Endothelial cell (in vitro differentiated cells): ENCODE measurements at places on chromosomes 2 and 18. TPM values are rescaled to one million over a fixed set of nuclear protein-coding genes. Genes with fewer than 3 reads are reported as not detected.

DNA sequence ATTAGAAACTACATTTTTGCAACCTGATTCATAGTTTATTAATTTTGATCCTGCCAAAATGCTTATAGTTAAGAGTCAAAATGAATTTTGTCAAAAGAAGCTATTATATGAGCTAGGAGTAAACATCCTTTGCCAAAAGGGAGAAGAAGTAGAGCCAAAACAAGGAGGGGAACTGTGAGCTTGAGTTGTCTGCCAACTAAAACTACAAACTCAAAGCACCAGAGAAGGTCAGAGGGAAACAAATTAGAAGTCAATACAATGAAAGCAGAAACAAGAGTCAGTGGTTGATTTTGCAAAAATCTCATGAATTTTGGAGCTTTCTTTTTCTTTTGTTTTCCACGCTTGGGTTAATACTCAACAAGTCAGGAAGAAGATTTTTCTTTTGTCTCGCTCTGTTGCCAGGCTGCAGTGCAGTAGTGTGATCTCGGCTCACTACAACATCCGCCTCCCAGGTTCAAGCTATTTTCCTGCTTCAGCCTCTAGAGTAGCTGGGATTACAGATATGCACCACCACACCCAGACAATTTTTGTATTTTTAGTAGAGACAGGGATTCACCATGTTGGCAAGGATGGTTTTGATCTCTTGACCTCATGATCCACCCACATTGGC is 508.5 kb downstream of the RIT2 start:
- H3K4me3 ChIP-seq: no peak overlapping the region
- no peak for DNase-seq
- no peaks in the 10 kb centered on the region for H3K4me1 ChIP-seq
- H3K27ac ChIP-seq: no peak overlapping the region

The M1AP gene
- total RNA-seq: 0.74 TPM

- no peak overlapping the region for H3K27ac ChIP-seq
- no peak for DNase-seq
- peaks cover 3% of the 10 kb centered on the region for H3K27me3 ChIP-seq
These were observed 2.0 kb downstream of the NHEJ1 start for GRCh38 chr2:219158586-219158985.

The SCYGR3 gene
- total RNA-seq: not detected

DNA sequence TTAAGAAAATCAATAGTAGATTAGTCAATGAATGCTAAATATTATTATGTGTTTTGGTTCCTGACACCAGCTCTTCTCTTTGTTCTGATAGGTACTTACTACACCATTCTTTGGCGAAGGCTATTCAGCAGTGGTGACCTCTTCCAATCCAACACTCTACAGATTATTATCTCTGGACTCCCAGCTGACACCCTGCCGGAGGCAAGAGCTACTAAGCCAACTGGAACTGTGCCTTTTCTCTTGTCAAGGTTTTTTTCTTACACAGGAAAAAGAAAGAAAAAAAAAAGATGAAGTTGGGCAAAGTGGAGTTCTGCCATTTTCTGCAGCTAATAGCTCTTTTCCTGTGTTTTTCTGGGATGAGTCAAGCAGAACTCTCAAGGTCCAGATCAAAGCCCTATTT is 11.7 kb downstream of the CDH7 start:
- H3K27me3 ChIP-seq: peaks cover 3% of the 10 kb centered on the region
- H3K36me3 ChIP-seq: no peaks in the 10 kb centered on the region
- no peak overlapping the region for H3K27ac ChIP-seq
- no peak for DNase-seq
- no peak overlapping the region for H3K4me3 ChIP-seq
- H3K4me1 ChIP-seq: peaks cover 3% of the 10 kb centered on the region

The C18orf63 gene
- not detected for total RNA-seq

DNA sequence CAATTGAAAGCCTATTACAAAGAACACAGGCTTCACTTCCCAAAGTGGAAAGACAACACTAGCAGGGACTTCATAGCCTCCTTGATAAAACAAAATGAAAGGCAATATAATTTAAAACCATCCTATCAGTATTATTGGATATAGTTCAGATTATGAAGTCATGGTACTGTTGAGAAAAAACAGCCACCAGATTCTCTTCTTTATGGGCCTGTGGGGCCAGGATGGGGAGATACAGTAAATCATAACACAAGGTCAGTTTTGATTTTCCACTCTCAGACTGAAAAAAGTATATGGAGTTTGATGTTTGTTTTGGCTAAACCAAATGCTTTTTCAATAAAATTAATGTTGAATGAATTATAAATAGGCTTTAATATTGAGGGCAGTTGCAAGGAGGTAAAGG is 129.1 kb downstream of the BCL2L11 start:
- H3K27me3 ChIP-seq: peaks cover 2% of the 10 kb centered on the region
- peaks cover 12% of the 10 kb centered on the region for H3K36me3 ChIP-seq
- no peak overlapping the region for H3K4me3 ChIP-seq
- H3K4me1 ChIP-seq: no peaks in the 10 kb centered on the region
- DNase-seq: no peak

- peaks cover 2% of the 10 kb centered on the region for H3K27me3 ChIP-seq
- H3K4me1 ChIP-seq: no peaks in the 10 kb centered on the region
- no peak overlapping the region for H3K4me3 ChIP-seq
- H3K27ac ChIP-seq: no peak overlapping the region
- H3K36me3 ChIP-seq: no peaks in the 10 kb centered on the region
These were observed 459.8 kb upstream of the SLC14A2 start for GRCh38 chr18:45155526-45155925.

The ZNF512 gene
- 30.1 TPM for total RNA-seq

DNA sequence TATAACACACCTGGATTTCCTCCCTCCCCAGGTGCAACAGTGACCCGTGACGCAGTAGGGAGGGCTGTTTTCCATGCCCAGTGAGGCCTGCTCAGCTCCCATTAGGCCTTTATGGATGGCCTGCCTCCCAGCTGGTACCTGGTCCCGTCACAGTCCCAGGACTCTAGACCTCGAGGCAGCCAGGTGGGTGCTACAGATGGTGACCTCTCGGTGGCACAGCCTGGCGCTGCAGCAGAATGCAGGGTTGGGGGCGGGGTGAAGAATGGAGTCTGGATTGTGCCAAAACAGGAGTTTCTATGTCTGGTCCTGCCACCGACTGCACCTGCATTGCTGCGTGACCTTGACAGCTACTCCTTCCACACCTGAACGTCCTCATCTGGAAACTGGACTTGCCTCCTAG is 18.0 kb upstream of the YWHAQ start:
- no peak overlapping the region for H3K4me3 ChIP-seq
- no peak overlapping the region for H3K27ac ChIP-seq
- H3K4me1 ChIP-seq: peaks cover 10% of the 10 kb centered on the region
- peaks cover 9% of the 10 kb centered on the region for H3K27me3 ChIP-seq
- no peaks in the 10 kb centered on the region for H3K36me3 ChIP-seq
- DNase-seq: no peak

The CFAP53 gene
- total RNA-seq: 0.56 TPM

The TDRD15 gene
- 0.05 TPM for total RNA-seq

GRCh38 chr2:15593327-15593705 is 1.6 kb downstream of the DDX1 start:
- H3K36me3 ChIP-seq: peaks cover 14% of the 10 kb centered on the region
- H3K27ac ChIP-seq: no peak overlapping the region
- DNase-seq: no peak
- peak overlapping the region; percentile 93 for H3K4me3 ChIP-seq
- H3K4me1 ChIP-seq: peaks cover 19% of the 10 kb centered on the region

The LYG1 gene
- 1.4 TPM for total RNA-seq

DNA sequence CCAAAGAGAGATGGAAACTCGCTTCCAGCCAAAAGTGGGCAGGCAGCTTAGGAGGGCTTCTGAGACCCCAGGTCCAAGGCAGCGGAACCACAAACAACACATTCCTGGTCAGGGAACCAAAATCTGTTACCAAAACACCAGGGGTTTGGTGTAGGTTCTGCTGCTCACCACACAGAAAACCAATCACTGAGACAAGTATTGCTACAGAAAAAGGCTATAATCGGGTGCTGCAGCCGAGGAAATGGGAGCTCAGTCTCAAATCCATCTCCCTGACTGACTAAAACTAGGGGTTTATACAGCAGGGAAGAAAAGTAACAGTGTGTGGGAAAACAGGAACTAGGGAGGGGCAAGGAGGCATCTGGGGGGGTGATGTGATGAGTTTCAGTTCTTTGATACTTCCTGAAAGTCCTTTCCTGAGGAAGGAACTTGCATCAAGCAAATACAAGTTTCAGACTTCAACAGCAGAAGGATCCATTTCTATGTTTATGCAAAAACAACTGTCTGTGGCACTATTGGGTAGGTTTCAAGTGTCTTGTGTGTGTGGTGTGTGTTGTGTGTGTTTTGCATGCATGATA is 108.0 kb downstream of the FAM168B start:
- peak overlapping the region; percentile 54 for H3K27ac ChIP-seq
- no peak for DNase-seq
- H3K27me3 ChIP-seq: peaks cover 3% of the 10 kb centered on the region
- H3K36me3 ChIP-seq: peaks cover 14% of the 10 kb centered on the region
- H3K4me3 ChIP-seq: peak overlapping the region; percentile 43

DNA sequence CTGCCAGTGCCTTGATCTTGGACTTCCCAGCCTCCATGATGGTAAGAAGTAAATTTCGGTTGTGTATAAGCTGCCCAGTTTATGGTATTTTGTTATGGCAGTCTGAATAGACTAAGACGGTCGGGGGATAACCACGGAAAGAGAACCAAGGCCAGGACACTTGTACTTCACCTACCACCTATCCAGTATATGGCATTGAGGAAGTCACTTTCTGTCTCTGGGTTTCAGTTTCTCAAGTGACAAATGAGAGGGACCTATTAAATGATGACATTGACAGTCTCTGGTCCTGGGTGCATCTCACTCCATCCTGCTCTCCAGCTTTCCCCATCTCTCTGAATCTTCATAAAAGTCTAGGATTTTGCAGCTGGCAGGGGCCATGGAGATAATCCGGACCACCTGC is 183.8 kb upstream of the MSH6 start:
- no peak overlapping the region for H3K4me3 ChIP-seq
- peaks cover 1% of the 10 kb centered on the region for H3K27me3 ChIP-seq
- H3K4me1 ChIP-seq: no peaks in the 10 kb centered on the region
- H3K36me3 ChIP-seq: no peaks in the 10 kb centered on the region
- no peak for DNase-seq

The IL1R1 gene
- total RNA-seq: 1.0 TPM

DNA sequence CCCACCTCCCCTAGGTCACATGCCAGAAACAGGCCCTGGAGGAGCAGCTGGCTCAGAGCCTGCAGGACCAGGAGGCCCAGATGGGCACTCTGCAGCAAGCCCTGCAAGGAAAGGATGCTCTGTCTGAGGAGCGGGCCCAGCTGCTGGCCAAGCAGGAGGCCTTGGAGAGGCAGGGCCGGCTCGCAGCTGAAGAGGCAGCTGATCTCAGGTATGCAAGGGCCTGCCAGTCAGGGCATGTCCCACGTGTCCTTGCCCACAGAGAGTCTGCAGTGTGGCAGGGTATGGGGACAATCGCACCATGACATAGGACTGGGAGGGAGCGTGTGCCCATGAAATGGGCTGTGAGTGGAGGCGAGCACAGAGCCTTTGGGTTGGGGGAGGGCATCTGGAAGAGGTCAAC is 39.9 kb downstream of the CROCC2 start:
- peaks cover 10% of the 10 kb centered on the region for H3K27me3 ChIP-seq
- no peak for DNase-seq
- H3K36me3 ChIP-seq: no peaks in the 10 kb centered on the region
- no peaks in the 10 kb centered on the region for H3K4me1 ChIP-seq

GRCh38 chr2:192669505-192670091 is 474.9 kb upstream of the TMEFF2 start:
- no peak for DNase-seq
- no peaks in the 10 kb centered on the region for H3K4me1 ChIP-seq
- no peak overlapping the region for H3K4me3 ChIP-seq
- peaks cover 2% of the 10 kb centered on the region for H3K27me3 ChIP-seq

DNA sequence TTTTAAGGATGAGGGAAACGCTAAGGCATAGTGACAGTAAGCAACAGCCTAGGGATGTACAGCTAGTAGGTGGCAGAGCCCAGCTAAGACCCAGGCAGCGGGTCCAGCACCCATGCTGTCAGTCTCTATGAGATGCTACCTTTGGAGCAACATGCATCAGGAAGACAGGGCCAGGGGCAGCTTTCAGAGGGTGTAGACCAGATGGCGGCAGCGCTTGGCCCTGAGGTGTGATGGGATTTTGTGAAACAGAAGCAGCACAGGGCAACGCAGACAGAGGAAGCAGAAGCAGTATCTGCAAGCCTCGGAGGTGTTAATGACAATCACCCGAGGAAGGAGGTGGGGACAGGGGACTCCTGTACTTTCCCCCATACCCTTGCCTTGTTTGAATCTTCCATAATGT is 43.2 kb downstream of the SDC1 start:
- no peak overlapping the region for H3K4me3 ChIP-seq
- DNase-seq: no peak
- H3K27me3 ChIP-seq: peaks cover 6% of the 10 kb centered on the region
- H3K27ac ChIP-seq: no peak overlapping the region
- peaks cover 9% of the 10 kb centered on the region for H3K4me1 ChIP-seq
- H3K36me3 ChIP-seq: no peaks in the 10 kb centered on the region

GRCh38 chr2:95266781-95267430 is 7.3 kb upstream of the PROM2 start:
- no peaks in the 10 kb centered on the region for H3K36me3 ChIP-seq
- peaks cover 2% of the 10 kb centered on the region for H3K27me3 ChIP-seq
- DNase-seq: no peak
- H3K27ac ChIP-seq: no peak overlapping the region
- H3K4me1 ChIP-seq: no peaks in the 10 kb centered on the region

- peaks cover 6% of the 10 kb centered on the region for H3K27me3 ChIP-seq
- H3K4me1 ChIP-seq: peaks cover 5% of the 10 kb centered on the region
- DNase-seq: no peak
- H3K36me3 ChIP-seq: no peaks in the 10 kb centered on the region
These were observed 90.5 kb downstream of the LAMA3 start for GRCh38 chr18:23779696-23780303.

DNA sequence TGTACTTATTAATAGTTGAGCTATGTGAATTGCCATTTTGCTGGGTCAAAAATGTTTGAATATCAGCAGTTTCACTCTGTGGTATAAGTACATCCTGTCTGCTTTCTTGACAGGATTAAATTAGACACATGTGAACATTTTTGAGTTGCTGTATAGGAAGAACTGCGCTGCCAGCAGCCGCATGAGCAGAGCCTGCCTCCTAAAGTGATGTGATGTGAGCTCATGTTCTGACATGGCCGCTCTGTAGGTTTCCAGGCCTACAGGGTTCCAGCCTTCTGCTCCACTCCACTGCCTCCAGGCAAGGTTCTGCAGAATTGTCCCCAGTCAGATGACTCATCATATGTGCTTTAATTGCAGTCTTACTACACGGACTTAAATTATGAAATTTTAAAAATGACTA is 119.7 kb upstream of the NFATC1 start:
- H3K4me1 ChIP-seq: peaks cover 18% of the 10 kb centered on the region
- DNase-seq: no peak
- H3K27ac ChIP-seq: no peak overlapping the region
- H3K36me3 ChIP-seq: peaks cover 5% of the 10 kb centered on the region
